ENCODE measurements at places on chromosomes 1 and 21.

DNA sequence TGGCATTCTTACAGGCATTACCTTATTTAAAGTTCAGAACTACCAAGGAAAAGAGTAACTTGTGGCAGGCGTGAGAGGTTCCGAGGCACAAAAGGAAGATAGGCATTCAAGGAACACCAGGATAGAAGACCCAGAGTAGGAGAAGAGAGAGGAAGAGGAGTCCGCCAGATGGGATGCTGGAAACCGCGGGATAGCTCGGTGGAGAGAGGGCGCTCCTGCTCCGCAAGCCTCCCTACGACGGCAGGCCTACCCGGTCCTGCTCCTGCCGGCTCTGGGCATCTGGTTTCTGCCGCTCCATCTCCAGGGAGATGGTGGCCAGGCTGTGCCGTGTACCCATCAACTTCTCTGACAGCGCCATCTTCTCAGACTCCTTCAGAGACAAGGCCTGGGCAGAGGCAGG lies 5.4 kb upstream of the NBPF1 start:
- no peak for DNase-seq

DNA sequence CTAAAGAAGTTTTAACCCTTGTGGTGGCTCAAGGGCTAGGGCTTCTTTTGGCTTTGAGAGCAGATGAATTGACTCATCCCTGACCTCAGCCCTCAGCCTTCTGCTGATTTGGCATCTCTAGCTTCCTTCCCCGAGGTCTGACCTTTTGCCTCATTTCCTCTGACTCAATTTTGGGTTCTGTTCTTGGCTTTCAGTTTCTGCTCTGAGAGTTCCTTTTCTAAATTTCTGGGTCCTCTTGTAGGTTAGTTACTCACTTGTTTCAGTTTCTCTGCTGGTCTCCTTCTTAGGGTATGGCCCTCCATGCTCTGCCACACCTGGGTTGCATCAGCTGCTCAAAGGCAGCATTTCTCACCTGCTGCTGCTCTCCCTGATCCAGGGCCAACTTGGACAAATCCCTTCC lies 19.4 kb downstream of the PDE4B start:
- DNase-seq: peak; percentile 91

DNA sequence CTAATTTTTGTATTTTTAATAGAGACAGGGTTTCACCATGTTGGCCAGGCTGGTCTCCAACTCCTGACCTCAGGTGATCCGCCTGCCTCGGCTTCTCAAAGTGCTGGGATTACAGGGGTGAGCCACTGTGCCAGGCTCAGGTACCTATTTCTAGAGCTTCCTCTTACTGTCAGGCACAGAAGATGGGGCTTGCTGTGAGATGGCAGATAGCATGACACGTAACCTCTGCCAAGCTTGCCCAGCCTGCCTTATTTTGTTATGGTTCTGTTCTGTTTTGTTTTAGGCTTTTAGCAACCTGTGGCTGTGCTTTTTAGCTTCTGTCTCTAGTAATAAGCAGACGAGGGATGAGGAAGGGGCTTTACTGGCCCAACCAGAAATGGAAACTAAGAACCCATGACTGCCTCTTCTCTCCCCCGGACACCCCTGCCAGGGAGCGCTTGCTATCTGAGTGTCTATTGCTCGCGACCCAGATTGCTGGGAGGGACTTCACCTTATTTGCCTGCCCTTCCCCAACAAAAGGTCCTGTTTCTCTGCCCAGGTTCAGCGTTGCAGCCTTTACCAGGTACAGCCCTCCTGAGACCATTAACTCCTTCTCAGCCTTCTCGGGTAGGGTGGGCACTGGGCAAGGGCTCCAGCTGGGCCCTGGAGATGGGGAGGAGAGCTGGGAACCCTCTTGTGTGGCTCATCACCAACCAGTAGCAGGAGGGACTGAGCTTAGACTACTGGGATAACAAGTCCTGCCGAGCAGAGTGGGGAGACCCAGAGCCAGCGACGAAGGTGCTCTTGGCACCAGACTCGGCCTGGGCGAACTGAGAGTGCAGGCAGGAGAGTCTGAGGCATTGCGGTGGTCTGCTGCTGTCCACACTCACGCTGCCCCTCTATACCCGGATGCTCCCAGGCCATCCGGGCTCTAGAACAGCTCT lies 13.5 kb upstream of the LGR6 start:
- no peak for DNase-seq

DNA sequence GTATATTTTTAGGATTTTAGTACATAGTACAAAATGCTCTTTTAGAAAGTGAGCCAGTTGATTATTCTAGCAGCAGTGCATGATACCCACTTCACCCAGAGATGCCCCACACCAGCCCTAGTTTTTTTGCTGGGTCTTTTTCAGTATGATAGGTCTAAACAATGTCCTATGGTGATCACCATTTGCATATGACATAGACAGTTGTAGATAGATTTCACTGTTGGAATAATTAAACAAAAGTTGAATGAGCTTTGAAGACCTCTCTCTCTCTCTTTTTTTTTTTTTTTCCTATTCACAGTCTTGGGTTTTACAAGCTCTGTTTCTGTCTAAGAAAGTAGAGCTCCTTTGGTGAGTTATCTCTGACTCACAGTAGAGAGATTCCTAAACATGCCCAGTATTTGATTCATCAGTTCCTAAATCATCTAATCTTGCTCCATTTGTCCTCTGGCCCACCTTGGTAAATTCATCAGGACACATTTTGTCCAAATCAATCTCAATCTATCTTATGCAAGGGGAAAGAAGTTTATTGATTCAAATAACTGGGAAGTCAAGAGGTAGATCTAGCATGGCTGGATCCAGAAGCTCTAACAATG lies 44.7 kb upstream of the VAV3 start:
- DNase-seq: peak; percentile 18

DNA sequence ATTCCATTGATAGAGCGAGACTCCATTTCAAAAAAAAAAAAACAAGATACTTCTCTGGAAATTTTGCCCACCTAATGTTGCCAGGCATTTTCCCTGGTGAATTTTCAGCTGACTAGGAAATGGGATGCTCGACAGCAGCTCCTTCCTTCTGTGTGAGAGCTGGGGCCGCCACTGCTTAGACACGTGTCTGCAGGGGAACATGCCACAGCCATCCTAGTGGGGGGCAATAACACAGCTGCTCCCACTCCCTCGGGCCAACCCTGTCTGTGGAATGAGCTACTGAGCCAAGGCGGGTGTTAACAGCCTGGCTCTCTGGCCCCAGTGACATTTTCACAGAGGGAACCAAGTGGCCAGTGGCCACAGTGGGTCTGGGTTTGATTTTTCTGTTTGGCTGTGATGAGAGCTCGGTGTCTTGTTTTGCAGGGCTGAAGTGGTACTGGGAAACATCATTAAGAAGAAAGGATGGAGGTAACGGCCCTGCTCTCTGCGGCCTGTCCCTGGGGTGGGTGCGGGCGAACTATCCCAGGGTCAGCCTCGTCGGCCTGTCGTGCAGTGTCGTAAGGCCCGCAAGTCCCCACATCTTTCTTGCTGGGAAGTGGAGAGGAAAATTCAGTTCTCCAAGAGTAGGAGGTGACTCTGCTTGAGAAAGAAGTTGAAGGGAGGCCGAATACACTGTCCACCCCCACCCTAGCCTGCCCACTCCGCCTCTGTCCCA lies 39.2 kb downstream of the KCNAB2 start:
- DNase-seq: no peak

GRCh38 chr1:23167353-23168078 lies 1.1 kb downstream of the LUZP1 start:
- peak; percentile 53 for DNase-seq

GRCh38 chr1:17113963-17114362 lies 5.3 kb downstream of the PADI2 start:
- DNase-seq: no peak

- no peak for DNase-seq
Measured at GRCh38 chr21:28324690-28325089, 668.0 kb downstream of the LTN1 start.

- peak; percentile 80 for DNase-seq
Measured at GRCh38 chr1:226083302-226084101, 21.0 kb downstream of the H3-3A start.

GRCh38 chr1:6601923-6602668 lies 573 bp downstream of the KLHL21 start:
- no peak for DNase-seq

- peak; percentile 24 for DNase-seq
Measured at GRCh38 chr1:62682531-62682930, 5.7 kb downstream of the DOCK7 start.

DNA sequence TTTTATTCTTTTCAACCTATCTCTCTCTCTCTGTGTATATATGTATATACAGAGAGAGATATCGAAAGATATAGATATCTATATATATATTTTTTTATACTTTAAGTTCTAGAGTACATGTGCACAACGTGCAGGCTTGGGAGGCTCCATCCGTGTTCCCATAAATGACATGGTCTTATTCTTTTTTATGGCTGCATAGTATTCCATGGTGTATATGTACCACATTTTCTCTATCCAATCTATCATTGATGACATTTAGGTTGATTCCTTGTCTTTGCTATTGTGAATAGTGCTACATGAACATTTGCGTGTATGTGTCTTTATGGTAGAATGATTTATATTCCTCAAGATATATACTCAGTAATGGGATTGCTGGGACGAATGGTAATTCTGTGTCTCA lies 55.2 kb upstream of the GPR88 start:
- no peak for DNase-seq

GRCh38 chr1:30336550-30337323 lies 386.6 kb downstream of the MATN1 start:
- no peak for DNase-seq

DNA sequence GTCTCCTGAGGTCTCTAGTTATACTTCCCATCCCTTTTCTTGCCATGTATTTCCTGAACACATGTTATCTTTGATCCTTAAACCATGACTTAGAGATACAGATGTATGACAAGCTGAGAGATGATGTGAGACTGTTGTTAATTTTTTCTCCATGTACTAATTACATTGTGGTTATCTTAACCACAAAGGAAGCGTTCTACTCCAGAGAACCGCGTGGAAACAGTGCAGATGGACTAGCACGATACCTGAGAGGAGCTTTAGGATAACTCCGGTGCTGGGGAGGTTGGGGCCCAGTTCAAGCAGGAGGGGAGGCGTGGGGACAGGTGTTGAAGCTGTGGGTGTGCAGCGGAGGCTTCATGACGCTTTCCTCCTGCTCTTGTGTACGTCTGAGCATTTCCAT lies 17.5 kb downstream of the PDE9A start:
- DNase-seq: no peak

DNA sequence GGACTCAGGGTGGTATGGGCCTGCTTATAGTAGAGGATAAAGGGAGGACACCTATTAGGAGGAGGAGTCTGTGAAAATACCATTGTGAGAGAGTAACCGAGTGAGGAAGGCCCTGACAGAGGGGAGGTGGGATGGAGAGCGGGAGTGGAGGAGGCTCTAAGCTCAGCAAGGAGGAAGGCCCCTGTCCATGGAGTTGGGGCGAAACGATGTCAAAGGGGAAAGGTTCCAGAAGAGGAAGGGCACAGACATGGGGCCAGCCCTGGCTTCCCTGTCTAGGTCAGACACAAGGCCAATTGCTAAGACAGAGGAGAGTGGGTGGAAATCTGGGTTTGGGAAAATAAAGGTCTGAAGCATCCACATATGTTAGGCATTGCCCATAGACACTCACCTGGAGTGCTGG lies 44.2 kb downstream of the ELK4 start:
- DNase-seq: no peak

- no peak for DNase-seq
Measured at GRCh38 chr1:47547753-47548573, 110.1 kb downstream of the FOXD2 start.

- DNase-seq: no peak
Measured at GRCh38 chr1:163737261-163737660, 415.5 kb downstream of the NUF2 start.

DNA sequence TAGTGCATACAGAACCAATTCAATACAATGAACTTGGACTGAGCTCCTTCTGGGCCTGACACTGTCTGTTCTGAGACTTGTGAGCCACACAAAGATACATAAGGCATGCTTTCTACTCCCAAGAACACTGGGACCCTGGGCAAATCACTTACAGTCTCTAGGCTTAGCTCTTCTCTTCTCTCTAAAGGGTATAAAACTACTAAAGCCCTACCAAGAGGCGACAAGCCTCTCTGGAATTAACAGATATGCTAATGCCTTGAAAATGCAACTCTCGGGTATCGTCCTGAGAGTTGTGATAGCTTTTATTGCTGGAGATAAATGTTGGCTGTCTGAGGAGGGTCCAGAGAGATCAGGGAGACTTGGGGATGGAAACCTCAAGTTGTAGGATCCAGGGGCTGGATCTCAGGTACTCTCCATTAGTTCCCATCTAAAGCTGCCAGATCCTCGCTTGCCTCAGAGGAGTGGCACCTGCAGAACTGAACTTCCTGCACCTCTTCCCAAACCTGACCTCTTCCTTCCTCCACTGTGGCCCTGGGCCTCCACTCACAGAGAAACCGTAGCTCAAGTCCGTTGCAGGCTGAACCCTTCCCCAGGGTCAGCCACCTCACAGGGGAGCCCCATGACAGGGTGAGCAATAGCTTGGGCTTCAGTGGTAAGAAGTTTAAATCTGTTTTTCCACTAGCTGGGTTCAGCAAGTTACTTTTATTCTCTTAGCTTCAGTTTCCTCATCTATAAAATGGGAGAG lies 11.5 kb upstream of the CFAP45 start:
- DNase-seq: no peak

DNA sequence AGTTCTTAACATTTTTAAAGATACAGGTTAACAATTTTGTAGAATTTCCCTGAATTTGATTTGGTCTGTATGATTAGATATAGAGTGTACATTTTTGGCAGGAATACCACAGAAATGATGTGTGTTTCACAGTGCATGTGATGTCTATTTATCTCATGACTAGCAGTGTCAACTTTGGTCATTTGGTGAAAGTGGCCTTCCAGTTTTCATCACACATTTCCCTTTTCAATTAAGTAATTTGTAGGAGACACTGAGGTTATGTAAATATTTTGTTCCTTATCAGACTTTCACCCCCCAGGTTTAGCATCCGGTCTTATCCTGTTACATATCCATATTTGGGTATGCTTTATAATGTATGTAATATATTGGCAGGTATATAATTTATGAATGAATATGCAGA lies 41.8 kb downstream of the MAP3K7CL start:
- DNase-seq: no peak
